ENCODE measurements at places on chromosomes 13 and 19.

DNA sequence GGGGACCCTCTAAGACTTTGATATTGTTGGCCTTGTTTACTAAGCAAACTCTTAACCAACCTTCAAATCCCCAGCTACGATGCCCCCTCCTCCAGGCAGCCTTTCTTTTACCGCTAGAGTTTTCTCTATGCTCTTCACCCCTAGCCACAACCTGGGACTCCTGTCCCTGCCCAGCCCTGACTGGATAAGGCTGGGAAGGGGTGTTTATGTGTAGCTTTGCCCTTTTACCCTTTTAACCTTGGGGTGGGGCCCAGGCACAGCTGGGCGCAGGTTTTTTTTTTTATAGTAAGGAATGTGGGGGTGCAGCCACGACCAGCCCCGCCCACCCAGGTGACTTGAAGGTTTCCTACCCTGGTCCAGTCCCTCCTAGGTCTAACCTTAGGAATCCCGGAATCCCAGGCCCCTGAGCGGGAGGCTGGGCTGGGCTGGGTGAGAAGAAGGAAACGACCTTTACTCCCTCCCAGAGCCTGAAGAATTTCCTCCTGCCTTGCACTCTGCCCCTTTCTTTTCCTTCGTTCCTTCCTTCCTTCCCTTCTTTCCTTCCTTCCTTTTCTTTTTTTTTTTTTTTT, 12.2 kb downstream of the TJP3 start:
- no peak for DNase-seq

DNA sequence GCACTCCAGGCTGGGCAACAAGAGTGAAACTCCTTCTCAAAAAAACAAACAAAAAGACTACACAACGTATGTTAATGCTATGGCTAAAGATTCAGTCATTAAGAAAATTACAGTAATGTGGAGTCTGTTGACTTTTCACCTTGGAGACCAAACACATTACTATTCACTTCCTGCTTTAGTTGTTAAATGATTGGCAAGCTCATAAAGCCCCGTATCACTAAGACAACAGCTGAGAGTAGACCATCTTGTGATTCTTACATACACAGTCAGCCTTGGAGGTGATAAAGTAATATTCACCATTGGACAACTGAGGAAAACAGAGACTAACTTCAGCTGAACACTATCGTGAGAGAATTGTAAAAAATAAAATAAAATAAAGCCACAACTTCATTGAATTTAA, 86.5 kb downstream of the KCTD12 start:
- DNase-seq: no peak

- no peak for DNase-seq
These were observed 19.4 kb upstream of the KLF5 start for GRCh38 chr13:73039201-73040108.

DNA sequence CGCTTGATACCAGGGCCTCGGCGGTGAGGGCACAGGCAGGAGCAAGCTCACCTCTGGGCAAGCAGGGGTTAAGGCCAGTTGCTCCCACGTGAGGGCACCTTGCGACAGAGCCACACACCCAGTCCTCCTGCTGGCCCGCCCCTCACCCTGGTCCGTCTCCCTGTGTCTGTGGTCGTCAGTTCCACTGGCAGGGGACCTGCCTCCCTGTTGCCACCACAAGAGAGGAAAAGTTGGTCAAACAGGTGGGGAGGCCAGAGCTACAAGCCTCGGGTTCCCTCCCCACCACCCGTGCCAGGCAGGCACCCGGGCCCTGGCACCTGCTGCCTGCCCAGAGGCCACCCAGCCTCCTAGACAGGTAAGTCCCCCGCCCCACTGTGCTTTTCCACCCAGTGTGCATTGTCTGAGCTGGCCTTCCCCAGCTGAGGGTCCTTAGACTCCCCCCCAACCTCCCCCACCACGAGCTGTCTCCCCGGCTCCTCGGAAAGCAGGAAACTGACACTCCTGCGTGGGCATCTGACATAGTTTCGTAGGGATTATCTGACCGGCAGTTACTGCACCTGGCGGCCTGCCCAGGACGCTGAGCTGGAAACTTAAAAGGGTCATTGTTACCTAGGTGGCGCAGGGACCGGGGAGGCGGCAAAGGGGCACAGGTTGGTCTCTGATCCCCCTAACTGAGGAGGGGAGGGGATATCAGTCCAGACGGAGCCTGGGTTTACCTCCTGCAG, at the start of gene TJP3:
Gene TJP3, plus strand, starts transcription at position 178 of the 725 bp plus-strand sequence. CDS start 20,049 bp downstream, outside the sequence.
- no peak for DNase-seq

GRCh38 chr13:53890696-53891095, 862.1 kb downstream of the OLFM4 start:
- DNase-seq: no peak

DNA sequence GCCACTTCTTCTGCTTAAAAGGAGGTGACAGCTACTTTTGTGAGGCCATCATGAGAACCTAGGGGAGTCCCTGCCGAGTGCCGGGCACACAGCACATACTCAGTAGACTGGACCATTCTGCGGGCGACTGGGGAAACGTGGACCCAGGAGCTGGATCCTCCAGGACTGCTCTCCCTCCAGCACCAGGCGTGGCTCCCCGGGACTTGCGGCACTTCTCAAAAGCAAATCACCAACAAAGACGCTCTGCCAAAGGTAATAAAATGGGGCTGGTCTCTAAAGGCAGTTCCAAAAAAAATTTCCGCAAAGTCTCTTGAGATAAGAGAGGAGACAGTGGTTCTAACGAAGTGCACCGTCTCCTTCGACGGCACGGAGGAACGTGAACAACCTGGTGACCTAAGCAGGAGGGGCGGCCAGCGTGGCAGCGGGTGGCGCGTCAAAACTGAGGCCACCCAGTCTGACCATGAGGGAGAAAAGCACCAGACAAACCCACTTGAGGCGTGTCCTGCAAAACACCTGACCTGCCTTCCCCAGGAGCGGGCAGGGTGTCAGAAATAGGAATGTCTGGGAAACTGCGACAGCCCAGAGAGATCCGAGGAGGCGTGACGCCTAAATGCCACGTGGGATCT, 1.4 kb upstream of the TMPRSS9 start:
- no peak for DNase-seq

DNA sequence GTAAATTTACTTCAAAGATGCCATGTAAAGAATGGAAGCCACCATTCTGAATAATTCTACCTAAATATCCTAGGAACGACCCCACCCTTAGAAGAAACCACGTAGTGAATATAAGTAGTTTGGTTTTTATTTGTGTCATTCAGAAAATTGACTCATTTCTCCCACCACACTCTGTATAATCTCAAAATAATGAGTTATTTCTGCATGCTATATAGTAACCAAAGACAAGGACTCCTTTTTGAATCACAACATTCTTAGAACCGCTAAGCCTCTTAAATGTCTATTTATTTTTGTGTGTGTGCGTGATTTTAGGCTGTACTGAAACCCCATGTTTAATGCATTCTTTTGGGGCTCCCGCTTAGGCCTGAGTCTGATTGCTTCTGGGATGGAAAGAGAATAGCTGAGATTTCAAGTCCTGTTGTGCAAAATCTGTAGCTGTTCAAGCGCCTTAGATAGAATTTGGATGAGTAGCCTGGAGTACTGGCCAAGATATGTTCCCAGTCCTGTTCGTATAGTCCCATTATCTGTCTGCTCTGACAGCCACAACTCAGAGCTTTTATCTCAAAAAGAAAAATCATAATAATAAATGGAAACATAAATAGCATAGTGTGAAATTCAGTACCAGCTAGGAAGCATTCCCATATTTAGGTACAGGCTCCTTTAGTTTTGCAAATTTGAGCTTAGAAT, 532.4 kb upstream of the NBEA start:
- DNase-seq: no peak

GRCh38 chr13:49251326-49251725, 3.6 kb downstream of the CDADC1 start:
- DNase-seq: no peak

DNA sequence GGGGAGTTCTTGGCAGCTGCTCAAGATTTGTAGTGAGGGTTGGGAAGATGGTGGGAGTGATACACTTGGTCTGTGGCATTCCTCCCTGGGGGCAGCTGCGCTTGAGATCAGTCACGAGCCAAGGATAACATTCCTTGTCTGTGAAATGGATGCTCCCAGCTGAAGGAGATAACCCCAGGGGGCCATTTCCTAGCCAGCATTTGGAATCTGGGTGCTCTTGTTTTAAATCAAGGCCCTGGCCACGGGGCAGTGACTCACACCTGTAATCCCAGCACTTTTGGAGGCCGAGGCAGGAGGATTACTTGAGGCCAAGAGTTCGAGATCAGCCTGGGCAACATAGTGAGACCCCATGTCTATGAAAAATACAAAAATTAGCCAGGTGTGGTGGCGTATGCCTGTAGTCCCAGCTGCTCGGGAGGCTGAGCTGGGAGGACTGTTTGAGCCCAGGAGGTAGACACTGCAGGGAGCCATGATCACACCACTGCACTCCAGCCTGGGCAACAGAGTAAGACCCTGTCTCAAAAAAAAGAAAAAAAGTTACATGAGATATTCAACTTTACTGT, 4.6 kb downstream of the PKN1 start:
- no peak for DNase-seq

GRCh38 chr19:36152019-36152351, 262 bp downstream of the COX7A1 start:
- no peak for DNase-seq
